ENCODE measurements at places on chromosomes 3 and 15. TPM values are rescaled to one million over a fixed set of nuclear protein-coding genes. Genes with fewer than 3 reads are reported as not detected.

Gene FBN1
- 127 TPM for total RNA-seq

Gene SQOR
- total RNA-seq: 60.1 TPM

Gene CNTN4
- total RNA-seq: 0.33 TPM

Gene PP2D1
- total RNA-seq: not detected

Gene HESX1
- 0.33 TPM for total RNA-seq

Gene AADACL2
- total RNA-seq: not detected

All from vein endothelial cell (primary cell).